ENCODE measurements at places on chromosomes 2 and 18. TPM values are rescaled to one million over a fixed set of nuclear protein-coding genes. Genes with fewer than 3 reads are reported as not detected.

TOGARAM2 gene
- polyA plus RNA-seq, result 1.1 TPM

DNA sequence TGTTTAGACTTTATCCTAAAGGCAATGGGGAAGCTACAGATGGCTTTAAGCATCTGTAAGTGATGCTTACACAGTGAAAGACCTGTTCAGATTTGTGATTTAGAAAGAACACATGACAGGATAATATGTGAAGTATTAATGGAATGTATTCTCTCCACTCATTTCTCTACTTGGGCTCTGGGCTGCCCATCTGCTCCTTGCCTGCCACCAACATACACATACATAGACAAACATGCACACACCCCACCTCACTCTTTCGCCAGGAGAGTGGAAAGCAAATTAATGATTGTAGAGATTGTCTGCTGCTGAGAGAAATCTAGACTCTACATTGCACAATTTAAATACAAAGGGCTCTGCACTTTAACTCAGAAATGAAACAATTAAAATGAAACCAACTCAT lies 61.0 kb upstream of the NFE2L2 start:
- peaks cover 18% of the 10 kb centered on the region for H3K4me1 ChIP-seq
- H3K27me3 ChIP-seq, result no peaks in the 10 kb centered on the region
- H3K36me3 ChIP-seq, result no peaks in the 10 kb centered on the region
- DNase-seq, result peak; percentile 44

DNA sequence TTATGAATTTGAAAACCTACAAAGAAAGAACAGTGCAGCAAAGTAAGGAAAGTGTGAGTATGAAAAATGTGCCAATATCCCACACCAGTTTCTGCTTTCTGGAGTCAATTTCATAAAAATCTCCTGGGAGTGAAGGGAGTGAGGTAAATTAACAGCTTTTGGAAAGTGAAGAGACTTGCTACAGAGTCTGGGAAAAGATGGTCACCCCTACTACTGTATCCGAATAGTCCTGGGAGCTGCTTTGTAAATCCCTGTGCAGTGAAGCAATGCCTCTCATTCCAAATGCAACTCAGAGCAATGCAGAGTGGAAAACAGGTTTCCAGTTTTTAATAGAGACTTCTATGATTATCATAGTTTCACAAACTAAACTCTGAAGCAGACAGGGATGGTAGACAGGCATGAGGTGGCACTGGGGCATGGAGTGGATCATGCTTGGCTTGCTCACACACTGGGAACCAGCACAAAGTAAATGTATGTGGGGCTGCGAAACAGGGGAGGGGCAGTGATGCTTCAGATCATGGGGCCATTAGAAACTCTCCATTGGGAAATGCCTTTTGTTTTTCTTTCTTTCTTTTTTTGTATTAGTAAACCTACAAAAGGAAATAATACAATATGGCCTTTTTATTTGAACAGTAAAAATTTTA lies 10.6 kb downstream of the COL5A2 start:
- H3K27ac ChIP-seq, result no peak overlapping the region
- H3K4me1 ChIP-seq, result peaks cover 3% of the 10 kb centered on the region
- DNase-seq, result no peak
- no peak overlapping the region for H3K4me3 ChIP-seq
- no peaks in the 10 kb centered on the region for H3K27me3 ChIP-seq
- H3K36me3 ChIP-seq, result no peaks in the 10 kb centered on the region

GRCh38 chr2:74532222-74532621 lies 2.5 kb downstream of the HTRA2 start:
- no peaks in the 10 kb centered on the region for H3K27me3 ChIP-seq
- no peak overlapping the region for H3K27ac ChIP-seq
- H3K36me3 ChIP-seq, result peaks cover 3% of the 10 kb centered on the region
- no peak overlapping the region for H3K4me3 ChIP-seq

DNA sequence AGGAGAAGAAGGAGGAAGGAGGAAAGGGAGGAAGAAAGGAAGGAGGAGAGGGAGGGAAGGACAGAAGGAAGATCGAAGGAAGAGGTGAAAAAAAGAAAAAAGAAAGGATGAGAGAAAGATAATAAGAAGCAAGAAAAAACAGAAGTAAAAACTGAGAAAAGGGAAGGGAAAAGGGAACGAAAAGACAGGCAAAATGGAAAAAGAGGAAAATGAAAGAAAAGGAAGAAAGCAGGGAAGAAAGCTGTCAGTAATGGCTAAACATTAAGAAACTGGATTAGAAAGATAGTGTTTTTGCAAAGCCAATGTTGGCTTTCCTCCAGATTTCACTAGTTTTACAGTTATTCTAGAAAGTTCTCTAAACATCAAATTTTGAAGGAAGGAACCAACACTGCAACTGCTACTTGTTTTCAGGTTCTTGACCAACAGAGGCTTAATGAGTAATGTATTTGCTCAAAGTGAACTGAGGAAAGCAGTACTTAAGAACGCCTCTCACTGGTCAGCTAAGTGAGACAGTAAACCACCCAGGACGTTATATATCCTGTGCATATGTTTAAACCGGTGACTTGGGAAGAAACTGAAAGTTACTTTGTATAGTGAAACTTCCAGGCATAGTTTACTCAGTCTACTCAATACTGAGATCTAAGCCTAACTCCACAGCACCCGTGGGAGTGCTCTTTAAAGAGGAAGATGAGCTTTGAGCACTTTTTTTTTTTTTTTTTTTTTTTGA lies 286.2 kb upstream of the TRIB2 start:
- H3K27me3 ChIP-seq, result no peaks in the 10 kb centered on the region
- no peak overlapping the region for H3K27ac ChIP-seq
- no peaks in the 10 kb centered on the region for H3K36me3 ChIP-seq

TANC1 gene
- polyA plus RNA-seq, result 8.6 TPM

ABCG5 gene
- polyA plus RNA-seq, result 2.3 TPM

DNA sequence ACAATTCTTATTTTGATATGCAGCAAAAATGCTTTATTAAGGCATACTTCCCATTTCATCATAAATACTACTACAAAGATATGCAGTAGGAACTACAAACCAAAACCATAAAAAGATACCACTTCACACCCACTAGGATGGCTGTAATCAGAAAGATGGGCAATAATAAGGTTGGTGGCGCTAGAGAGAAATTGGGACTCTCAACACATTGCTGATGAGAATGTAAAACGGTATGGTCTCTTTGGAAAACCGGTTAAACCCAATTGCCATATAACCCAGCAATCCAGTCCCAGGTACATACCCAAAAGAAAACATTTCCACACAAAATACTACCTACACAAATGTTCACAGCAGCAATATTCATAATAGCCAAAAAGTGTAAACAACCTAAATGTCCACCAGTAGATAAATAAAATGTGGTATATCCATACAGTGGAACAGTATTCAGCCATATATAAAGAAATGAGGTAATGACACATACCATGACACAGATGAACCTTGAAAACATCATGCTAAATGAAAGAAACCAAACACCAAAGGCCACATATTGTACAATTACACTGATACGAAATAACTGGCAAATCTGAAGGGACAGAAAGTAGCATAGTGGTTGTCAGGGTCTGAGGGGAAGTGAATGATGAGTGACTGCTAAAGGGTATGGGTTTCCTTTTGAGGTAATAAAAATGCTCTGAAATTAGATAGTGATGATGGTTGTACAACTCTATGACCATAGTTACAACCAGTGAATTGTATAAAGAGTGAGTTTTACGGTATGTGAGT lies 12.7 kb downstream of the SP3 start:
- peaks cover 10% of the 10 kb centered on the region for H3K36me3 ChIP-seq
- no peak overlapping the region for H3K4me3 ChIP-seq
- H3K4me1 ChIP-seq, result peaks cover 3% of the 10 kb centered on the region

GRCh38 chr18:46630160-46630559 lies 26.9 kb downstream of the LOXHD1 start:
- H3K36me3 ChIP-seq, result no peaks in the 10 kb centered on the region
- DNase-seq, result no peak
- no peaks in the 10 kb centered on the region for H3K27me3 ChIP-seq
- H3K27ac ChIP-seq, result no peak overlapping the region
- no peaks in the 10 kb centered on the region for H3K4me1 ChIP-seq
- H3K4me3 ChIP-seq, result no peak overlapping the region

CNDP1 gene
- 11.9 TPM for polyA plus RNA-seq

DNA sequence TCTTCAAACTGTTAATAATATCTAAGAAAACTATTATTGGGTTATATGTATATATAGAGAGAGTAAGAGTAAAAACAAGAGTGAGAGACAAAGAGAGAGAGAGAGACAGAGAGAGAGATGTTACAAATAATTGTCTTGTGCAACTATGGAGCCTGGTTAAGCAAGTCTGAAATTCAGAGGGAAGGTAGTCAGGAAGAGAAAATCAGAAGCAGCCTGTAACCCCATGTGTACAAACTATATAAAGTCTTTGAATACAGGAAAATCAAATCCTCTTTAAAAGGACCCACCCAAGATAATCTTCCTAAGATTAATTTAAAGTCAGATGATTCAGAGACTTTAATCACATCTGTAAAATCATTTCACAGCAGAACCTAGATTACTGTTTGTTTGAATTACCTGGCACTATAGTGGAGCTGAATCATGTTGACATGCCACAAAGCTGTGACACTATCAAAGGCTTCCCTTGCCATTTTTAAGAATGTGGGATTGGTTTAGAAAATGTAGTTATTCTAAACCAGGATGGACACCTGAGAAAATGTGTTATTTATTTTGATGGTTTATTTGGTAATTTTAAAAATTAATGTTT lies 301.7 kb upstream of the FSIP2 start:
- H3K36me3 ChIP-seq, result no peaks in the 10 kb centered on the region
- no peaks in the 10 kb centered on the region for H3K27me3 ChIP-seq

DNA sequence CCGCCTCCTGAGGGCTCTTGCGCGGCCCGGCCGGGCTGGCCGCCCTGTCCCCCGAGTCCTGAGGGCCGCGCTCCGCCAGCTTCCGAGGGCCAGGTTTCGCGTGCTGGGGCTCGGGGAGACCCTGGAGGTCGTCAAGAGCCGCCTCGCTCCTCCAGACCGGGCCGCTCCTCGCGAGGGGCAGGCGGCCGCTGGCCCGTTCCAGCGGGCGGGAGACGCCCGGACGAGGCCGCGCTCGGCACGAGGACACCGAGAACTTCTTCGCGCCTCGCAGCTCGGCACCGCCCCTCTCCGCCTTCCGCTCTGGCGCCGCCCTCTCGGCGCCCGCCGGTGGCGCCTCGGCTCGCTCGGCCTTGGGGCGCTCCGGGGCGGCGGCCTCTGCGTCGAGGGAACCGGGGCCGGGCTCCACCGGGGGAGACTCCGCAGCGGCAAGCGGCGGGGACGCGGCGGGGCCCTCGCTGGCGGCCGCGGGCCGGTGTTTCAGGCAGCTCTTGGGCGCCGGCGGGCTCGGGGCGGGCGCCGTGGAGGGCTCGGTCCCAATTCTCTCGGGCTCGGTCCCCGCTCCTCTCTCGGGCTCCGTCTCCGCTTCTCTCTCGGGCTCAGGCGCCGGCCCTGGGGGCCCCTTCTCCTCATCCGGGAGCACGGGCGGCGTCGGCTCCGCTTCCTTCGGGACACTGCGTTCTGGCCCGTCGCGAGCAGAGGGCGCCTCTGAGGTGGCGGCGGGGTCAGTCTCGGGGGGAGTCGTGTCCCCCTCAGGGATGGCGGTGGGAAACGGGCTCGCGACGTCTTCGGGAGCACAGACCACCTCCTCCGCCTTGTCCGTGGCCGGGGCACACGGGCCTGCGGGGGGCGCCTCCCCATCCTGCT lies 91.6 kb upstream of the MGAT4A start:
- H3K4me1 ChIP-seq, result no peaks in the 10 kb centered on the region
- peak overlapping the region; percentile 59 for H3K27ac ChIP-seq
- H3K4me3 ChIP-seq, result peak overlapping the region; percentile 38
- peaks cover 11% of the 10 kb centered on the region for H3K36me3 ChIP-seq
- peak; percentile 49 for DNase-seq
- H3K27me3 ChIP-seq, result no peaks in the 10 kb centered on the region

GRCh38 chr2:8122520-8122919 lies 559.3 kb upstream of the ID2 start:
- no peak for DNase-seq
- H3K4me1 ChIP-seq, result peaks cover 58% of the 10 kb centered on the region
- no peaks in the 10 kb centered on the region for H3K27me3 ChIP-seq
- H3K4me3 ChIP-seq, result no peak overlapping the region

DNA sequence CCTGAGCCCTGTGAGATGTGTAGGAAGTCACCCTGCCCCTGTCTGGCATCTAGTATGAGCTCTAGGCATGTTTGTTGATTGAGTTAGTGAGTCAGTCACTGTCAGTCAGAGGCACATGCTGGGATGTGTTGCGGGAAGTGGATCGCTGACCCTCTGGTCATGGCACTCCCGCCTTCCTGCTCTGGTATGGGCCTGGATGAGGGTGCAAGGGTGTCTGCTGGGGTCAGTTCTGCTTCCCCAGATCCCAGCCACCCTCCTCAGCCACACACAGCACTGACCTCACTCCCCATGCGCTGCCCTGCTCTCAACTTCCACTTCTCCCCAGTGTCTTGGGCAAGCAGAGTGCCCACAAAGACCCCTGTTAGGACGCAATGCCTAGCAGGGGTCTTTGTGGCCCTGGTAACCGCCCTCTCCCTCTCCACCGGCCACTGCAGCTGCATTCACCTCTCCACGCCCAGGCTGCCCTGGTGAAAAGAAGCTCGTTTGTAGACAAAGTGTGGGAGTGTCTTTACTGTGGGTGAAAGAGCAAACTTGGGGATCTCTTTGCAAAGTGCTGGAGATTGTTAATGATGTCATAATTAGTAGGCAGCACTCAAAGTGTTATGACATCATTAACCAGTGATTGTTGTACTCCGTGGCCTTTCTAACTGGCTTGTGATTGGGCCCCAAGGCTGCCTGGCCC lies 252.1 kb downstream of the LDLRAD4 start:
- peaks cover 3% of the 10 kb centered on the region for H3K36me3 ChIP-seq
- H3K4me3 ChIP-seq, result no peak overlapping the region
- H3K27me3 ChIP-seq, result no peaks in the 10 kb centered on the region
- peak; percentile 19 for DNase-seq
- no peaks in the 10 kb centered on the region for H3K4me1 ChIP-seq

IL1RL1 gene
- 0.31 TPM for polyA plus RNA-seq

- no peak overlapping the region for H3K4me3 ChIP-seq
- no peaks in the 10 kb centered on the region for H3K36me3 ChIP-seq
- no peaks in the 10 kb centered on the region for H3K27me3 ChIP-seq
- H3K4me1 ChIP-seq, result no peaks in the 10 kb centered on the region
- no peak overlapping the region for H3K27ac ChIP-seq
Measured at GRCh38 chr2:153408710-153409385, 69.7 kb downstream of the RPRM start.

- no peaks in the 10 kb centered on the region for H3K4me1 ChIP-seq
- no peaks in the 10 kb centered on the region for H3K36me3 ChIP-seq
- H3K4me3 ChIP-seq, result no peak overlapping the region
- no peak overlapping the region for H3K27ac ChIP-seq
Measured at GRCh38 chr2:156908825-156909224, 348.7 kb upstream of the GALNT5 start.

LNPK gene
- polyA plus RNA-seq, result 2.2 TPM

GPR35 gene
- 327 TPM for polyA plus RNA-seq

- H3K4me1 ChIP-seq, result no peaks in the 10 kb centered on the region
- no peak overlapping the region for H3K4me3 ChIP-seq
- H3K27ac ChIP-seq, result no peak overlapping the region
- H3K36me3 ChIP-seq, result no peaks in the 10 kb centered on the region
Measured at GRCh38 chr2:64177315-64177714, 33.1 kb upstream of the PELI1 start.

DNA sequence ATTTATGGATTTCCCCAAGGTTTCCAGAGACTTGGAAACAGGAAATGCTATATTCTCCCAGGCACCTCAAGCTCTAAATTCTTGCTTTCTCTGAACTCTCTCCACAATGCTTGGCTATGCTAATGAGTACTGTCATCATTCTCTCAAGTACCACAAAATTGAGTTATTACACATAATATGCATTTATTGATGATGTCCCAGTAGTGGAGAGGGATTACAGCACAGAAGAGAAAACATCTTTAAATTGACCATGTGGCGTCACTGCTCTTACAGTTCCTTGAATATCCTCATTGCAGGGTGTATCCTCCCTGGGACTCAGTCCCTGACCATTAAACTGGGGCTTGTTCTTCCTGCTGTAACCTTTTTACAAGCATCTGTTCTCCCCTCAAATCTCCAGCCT lies 681.1 kb upstream of the FANCL start:
- DNase-seq, result no peak
- no peaks in the 10 kb centered on the region for H3K4me1 ChIP-seq
- H3K36me3 ChIP-seq, result no peaks in the 10 kb centered on the region
